ENCODE measurements at places on chromosomes 13 and 19. TPM values are rescaled to one million over a fixed set of nuclear protein-coding genes. Genes with fewer than 3 reads are reported as not detected.

DNA sequence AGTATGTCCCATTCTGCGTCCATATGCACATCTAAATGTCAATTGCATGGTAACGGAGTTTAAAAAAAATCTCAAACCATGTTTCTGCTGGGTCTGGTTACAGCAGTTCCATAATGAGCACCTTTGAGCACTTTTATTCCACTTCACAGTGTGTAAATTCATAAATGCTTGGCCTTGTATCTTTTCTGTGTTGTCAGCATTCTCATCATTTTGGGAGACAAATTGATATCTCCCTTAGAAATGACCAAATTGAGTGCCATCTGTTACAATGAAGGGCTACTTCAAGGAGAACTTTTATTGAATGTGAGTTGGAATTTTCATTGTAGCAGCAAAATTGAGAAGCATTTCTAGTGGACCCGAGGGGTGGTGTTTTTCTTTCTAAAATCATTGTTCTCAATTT is 432.9 kb upstream of the PCDH9 start:
- no peak for DNase-seq

DNA sequence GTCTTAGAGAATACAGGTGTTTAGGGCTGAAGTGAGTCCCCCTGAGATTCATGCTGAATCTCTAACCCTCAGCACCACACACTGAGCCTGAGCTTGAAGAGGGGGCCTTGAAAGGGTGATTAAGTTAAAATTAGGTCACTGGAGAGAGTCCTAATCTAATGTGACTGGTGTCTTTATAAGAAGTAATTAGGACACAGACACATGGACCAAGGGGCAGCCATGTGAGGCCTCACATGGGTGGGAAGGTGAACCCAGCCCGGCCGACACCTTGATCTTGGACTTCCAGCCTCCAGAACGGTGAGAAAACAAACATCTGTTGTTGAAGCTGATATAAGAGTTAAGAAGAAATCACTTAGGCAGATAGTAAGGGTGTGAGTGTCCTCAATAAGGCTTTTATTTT is 7.1 kb upstream of the RAB20 start:
- no peak for DNase-seq

DNA sequence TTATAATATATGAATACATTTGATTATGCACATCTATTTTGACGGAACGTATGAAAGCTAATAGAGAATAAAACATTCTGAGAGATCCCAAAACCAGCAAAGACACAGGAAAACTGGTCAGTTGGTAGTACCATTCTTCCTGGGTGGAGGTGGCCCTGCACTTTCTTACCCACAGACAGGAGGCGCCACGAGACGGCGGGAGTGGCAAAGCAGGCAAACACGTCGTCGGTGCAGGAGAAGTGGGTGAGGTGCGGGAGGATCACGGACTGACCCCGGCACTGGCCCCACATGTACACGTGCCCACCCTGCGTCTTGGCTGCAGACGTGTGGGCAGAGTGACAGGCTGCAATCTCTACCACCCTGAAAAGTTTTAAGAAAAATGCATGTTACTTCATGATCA is 36.1 kb downstream of the RCBTB1 start:
- no peak for DNase-seq

The GPC6 gene
- total RNA-seq = not detected

GRCh38 chr19:41339936-41340335 is 13.8 kb downstream of the TGFB1 start:
- DNase-seq = no peak

GRCh38 chr13:83879431-83880171 is 2.7 kb downstream of the SLITRK1 start:
- no peak for DNase-seq

- DNase-seq = peak; percentile 3
These were observed 2.3 kb downstream of the PEG3 start for GRCh38 chr19:56838024-56838908.

- DNase-seq = no peak
These were observed 716.2 kb upstream of the GPC6 start for GRCh38 chr13:92510416-92510815.

DNA sequence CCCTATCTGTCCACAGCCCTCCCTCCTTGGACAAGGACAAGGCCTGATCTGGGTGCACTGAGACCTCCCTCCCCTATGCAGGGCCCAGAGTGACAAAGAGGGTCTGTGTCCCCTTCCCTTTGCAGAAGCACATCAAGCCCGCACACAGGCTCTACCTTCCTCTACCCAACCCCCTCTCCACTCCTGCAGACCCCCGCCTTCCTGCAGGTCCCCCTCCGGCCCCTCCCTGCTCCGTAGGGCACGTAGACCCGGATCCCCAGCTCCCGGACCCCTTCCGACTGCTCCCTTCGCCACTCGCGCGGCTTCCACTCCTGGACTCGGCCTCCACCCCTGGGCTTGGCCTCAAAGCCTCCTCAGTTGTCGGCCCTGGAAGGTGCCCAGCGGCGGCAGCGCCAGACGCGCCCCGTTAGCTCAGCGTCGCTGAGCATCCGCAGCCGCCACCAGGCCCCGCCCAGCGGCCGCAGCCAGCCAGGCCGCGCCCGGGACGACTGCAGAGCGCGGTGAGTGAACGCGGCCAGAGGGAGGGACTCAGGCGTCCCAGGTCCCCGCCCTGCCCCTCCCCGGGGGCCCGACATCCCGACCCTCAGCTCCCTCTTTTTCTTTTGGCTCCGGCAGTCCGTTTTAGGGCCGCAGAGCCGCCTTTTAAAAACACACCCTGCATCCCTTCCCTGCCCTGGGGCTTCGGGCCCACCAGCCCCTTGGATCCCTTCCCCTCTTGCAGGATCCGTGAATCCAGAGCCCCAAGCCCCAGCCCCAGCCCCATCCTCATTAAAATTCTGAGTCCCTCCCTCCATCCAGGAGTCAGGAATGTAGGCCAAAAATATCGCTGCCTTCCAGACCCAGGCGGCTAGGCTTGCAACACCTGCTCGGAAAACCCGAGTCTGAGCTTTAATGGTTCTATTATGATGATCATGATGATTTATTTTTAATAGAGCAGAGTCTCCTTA is 1.5 kb upstream of the MYADM start:
- peak; percentile 73 for DNase-seq

DNA sequence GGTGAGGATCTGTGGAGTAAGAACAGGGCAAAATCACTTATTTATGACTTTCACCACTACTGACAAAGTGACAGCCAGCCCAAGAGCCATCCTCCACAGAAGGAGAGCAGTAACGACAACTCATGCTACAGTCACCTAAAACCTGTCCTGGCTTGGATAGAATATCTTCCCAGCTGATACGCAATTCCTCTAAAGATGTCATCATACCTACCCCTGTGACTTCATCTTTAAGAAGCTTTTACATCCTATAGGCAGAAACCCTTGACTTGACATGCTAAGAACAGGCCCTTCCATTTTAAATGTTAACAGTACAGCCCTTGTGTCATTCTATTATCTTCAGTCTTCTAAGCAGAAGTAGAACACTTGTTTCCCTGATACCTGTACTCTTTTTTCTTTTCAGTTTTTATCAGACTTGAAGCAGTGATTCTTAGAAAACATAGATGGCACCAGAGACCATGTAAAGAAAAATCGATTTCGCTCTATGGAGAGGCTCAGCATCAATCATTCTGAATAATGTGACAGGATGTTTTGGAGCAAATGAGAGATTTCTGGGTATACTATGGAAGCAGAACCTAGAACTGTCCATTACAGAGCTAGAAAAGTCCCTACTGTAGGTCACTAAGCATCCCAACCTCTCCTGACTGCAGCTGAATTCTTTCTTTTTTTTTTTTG is 20.1 kb downstream of the STOML3 start:
- DNase-seq = no peak

GRCh38 chr19:56566904-56567273 is 379 bp upstream of the ZNF470 start:
- peak; percentile 45 for DNase-seq

The ZNF177 gene
- 1.7 TPM for total RNA-seq

DNA sequence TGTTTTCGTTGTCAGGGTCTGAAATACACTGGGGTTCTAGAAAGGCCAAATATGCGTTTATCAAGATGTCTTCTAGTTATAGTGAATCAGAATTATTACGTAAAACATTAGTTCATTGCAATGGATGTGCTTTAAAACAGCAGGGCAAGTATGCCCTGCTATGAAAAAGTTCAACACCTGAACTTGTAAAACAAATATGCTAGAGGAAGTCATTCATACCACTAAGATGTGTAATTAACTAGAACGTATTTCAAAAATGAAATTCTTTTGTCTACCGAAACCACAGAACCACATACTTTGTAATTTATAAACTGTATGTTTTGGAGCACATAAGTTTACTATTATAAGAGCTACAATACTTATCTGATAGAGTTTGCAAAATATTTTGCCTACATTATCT is 266.2 kb downstream of the KCTD12 start:
- DNase-seq = no peak

DNA sequence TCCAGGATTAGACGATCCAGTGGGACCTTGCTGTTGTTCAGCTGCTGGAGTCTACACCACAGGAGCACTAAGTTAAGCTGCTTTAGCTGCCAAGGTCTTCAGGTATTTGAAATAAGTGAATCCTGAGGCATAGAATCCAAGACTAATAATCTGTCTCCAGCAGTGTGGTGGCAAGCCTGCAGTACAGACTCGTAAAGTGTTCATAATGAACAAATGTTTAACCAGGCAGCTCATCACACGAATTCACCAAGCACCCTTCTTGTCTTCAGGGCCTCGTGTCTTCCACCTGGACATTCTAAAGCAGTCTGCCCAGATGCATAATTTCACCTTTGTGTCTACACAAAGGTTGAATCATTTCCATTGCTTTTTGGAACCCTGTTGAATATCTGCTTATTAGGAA is 5.3 kb downstream of the ATP11A start:
- no peak for DNase-seq

The MATK gene
- 15.5 TPM for total RNA-seq

The QPCTL gene
- 20.8 TPM for total RNA-seq

The EFNB2 gene
- total RNA-seq = 0.24 TPM

The LGALS7 gene
- not detected for total RNA-seq

The CRLF1 gene
- not detected for total RNA-seq

DNA sequence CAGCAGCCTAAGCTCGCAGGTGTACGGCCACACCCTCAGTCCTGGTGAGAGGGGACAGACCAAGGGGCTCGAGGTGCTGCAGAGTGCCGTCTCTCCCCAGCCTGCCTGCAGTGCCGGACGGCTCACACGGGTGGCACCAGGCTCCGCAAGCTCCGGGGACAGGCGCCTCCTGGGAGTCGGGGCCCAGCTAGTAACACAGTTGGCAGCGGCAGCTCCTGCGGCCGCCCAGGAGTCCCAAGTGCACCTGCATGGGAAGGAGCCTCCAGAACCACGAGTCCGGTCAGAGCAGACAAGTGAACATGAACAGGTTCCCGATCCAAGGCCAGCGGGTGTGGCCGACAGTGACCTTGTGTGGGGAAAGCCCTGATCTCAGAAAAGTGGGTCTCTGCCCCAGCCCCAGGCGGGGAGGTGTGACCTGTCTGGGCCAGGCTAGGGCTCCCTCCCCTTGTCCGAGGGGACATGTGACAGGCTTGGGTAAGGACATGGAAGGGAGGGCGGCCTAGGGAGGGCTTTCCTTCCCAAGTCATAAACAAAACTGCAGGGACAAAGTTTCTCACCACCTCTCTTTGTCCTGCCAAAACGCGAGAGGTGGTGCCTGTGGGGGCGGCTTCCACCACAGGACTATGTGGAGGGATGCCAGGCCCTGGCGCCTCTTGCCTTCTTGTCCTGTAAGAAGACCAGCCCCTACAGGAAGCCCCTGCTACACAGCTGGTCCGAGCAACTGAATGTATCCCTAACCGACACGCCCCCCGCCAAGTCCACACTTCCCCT is 46.5 kb downstream of the MLLT1 start:
- no peak for DNase-seq

GRCh38 chr13:33090755-33091414 is 74.7 kb downstream of the KL start:
- no peak for DNase-seq
